ENCODE measurements at places on chromosomes 4 and X.

DNA sequence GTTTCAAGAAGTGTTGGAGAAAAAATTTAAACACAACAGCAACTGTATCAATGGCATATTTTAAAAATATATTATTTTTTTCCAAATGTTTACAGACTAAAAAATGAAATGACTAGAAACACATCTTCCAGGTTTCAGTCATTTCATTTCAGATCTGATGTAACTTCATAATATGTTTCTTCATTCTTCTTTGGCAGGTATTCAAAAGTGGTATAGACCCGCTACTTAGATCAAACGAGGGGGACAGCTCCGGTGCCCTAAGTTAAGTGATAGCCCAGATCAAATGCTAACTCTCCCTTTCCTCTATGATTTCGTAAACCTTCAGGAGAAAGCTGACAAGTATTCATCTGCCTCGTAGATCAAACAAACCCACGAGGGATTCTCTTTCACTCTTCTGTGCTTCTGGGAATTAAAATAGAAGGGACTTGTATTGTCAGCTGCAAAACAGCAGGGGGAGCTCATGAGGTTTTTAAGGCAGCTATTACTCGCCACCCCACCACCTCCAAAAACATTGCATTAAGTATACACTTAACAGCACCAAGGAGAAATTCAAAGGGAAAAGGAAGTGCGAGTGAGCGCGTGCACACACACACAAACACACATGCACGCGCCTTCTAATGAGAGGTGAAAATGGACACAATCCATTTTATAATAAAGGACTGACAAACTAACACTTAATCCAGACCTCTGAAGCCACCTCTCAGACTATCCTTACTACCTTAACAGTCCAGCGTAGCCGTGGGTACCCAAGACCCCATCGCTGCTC is 21.4 kb downstream of the HELT start:
- DNase-seq = no peak

DNA sequence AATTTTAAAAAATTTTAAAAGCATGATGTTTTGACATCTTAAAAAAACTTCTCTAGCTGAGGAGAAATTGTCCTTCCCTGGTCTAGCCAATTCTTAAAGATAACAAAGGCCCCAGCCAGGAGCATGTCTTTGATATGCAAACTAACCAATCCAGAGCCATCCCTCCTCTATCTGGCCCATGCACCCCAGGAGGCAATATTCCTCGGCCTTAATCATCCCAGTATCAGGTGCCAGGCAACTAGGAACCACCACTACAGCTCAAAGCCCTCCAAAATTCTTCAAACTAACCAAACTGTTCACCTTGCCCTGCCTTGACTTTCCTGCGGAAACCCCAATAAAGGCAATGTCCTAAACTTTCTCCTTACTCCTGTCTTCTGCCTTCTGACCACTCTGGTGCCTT is 97.8 kb upstream of the USP9X start:
- DNase-seq = no peak

- no peak for DNase-seq
These were observed 169.4 kb downstream of the MAD2L1 start for GRCh38 chr4:119897260-119897659.

DNA sequence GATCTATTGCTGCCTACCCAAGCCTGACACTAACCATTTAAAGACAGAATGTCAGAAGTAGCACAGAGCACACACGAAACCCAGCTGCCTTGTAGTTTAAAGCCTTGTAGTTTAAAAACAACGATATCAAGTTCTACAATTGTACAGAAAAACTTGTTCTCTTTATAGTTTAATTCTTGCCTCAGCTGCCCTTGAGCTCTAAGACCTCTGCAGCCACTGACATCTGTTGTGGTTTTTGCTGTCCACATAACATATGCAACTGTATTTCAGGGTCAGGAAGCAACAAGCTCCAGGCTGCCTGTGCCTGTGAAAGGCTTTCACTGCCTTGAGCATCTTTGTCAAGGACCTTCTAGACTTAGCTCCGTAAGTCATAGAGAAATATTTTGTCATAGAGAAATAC is 227.2 kb downstream of the SPCS3 start:
- no peak for DNase-seq

DNA sequence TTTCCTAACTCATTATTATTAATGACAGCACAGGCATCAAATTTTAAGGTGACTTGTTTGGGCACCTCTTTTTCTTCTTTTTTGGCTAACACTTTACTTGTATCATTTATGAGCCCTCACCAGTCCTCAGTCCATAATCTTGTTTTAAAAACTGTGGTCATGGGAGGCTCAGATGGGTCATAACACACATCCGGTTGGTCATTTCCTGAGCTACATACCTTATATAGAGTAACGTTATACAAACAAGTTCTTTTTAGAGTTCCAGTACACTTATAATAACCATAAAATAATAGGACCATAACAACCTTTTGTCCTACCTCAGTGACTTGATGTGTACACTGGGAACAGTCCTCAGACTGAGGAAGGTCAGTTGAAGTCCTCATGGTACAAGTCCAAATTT is 21.1 kb upstream of the PLS3 start:
- DNase-seq = no peak

GRCh38 chr4:178339769-178340168 is 897.5 kb upstream of the AGA start:
- DNase-seq = no peak

DNA sequence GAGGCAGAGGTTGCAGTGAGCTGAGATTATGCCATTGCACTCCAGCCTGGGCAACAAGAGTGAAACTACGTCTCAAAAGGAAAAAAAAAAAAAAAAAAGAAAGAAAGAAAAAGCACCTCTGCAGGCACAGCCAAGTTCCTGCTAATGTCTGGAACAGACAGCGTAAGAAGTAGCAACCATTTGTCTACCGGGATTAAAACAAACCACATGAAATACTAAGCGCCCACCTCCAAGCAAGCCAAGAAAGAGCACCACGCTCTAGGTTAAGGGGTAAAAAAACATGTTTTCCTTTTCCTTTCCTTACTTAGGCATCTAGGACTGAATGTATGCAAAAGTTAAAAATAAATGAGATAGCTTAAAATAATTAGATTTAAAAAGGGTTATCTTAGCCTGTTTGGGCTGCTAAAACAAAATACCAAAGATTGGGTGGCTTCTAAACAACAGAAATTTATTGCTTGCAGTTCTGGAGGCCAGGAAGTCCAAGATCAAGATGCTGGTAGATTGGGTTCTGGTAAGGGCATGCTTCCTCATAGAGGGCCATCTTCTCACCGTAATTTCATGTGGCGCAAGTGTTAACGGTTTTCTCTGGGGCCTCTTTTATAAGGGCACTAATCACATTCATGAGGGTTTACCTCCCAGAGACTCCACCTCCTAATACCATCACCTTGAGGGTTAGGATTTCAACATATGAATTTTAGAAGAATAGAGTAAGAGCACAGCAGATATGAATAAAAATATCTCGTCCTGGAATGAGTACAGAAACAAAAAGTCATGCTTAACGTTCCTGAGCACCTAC is 12.3 kb downstream of the GPC4 start:
- DNase-seq = no peak

Measured in cerebellar nuclear complex (tissue), 1 donor.